ENCODE measurements at places on chromosomes 2 and 18. TPM values are rescaled to one million over a fixed set of nuclear protein-coding genes. Genes with fewer than 3 reads are reported as not detected.

SP9 gene
- total RNA-seq: not detected

ASXL3 gene
- total RNA-seq: 0.66 TPM

STARD6 gene
- total RNA-seq: not detected

OTX1 gene
- 0.29 TPM for total RNA-seq

PLGLB1 gene
- 1.5 TPM for total RNA-seq

ARPC2 gene
- total RNA-seq: 224 TPM

NFU1 gene
- 30.8 TPM for total RNA-seq

ARL4C gene
- total RNA-seq: 74.6 TPM

MRPL19 gene
- total RNA-seq: 37.7 TPM

PTMA gene
- total RNA-seq: 915 TPM

HOXD12 gene
- total RNA-seq: not detected

ZCCHC2 gene
- total RNA-seq: 9.6 TPM
